ENCODE measurements at places on chromosomes 1 and 21. TPM values are rescaled to one million over a fixed set of nuclear protein-coding genes. Genes with fewer than 3 reads are reported as not detected.
A peak's percentile ranks its signal among the peaks of the same experiment; 100 is the strongest.

RHD gene
- 0.53 TPM for polyA plus RNA-seq

DNA sequence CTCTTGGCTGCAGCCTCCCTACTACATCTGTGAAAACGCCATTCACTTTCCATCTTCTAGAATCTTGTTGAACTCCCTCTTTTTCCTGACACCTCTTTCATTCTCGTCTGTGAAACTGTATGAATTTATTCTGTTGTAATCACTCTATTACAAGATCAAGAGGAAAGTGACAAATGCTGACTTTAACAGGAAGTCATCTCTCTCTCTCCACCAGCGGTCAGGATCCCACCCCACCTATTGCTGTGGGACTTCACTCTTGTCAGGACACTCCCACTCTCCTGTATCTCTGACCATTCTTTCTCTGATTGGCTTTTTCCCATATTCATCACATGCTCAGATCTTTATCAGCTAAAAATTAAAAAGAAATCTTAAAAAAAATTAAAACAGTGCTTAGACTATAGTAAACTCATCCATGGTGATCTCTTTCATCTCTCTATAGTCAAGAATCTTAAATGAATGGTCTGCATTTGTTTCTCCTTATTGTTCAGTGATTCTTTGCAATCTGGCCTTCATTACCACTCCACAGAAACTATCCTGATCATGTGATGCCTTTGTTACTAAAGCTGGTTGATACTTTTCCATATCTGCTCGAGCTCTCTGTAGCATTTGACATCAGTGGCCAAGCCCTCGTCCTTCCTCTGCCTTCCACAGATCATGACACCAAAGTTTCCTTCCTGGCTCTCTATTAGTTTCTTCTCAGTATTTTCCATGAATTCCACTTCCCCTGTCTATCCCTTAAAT is 113.6 kb downstream of the UCHL5 start:
- H3K4me3 ChIP-seq: no peak overlapping the region
- peak overlapping the region; percentile 39 for H3K27ac ChIP-seq
- peak; percentile 56 for DNase-seq
- no peaks in the 10 kb centered on the region for H3K27me3 ChIP-seq

DNA sequence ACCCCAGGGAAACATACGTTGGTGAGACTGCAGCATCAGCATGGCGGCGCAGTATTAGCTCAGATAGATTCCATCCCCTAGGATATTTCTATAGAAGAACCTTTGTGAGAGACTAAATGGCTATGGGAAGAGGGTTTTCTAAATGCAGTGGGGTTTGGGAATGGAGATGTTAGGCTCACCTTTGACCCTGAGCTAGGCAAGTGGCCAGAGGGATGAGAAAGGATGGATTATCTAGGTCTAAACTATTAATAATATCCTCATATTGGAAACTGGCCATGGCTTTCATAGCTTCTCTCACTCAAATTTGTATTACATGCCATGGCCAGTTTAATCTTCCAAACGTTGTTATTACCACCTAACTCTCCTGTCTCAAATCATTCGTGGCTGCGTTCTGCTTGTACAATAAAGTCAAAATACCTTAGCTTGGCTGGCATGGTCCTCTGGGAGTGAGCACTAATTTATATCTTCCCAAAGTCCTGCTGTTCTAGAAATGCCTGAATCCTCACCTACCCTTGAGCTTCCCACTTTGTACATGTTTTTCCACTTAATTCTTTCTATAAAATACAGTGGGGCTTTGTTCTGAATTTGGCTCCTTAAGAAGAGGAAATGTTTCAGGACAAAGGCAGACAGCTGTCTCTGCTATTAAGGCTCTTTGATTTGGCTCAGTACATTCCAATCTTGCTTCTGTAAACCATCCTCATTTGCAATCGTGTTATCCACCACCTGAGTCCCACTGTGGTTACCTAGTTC is 31.0 kb upstream of the COG2 start:
- no peak overlapping the region for H3K27ac ChIP-seq
- no peaks in the 10 kb centered on the region for H3K36me3 ChIP-seq
- H3K4me3 ChIP-seq: no peak overlapping the region

- DNase-seq: no peak
- H3K36me3 ChIP-seq: no peaks in the 10 kb centered on the region
- no peak overlapping the region for H3K27ac ChIP-seq
- no peaks in the 10 kb centered on the region for H3K27me3 ChIP-seq
Observed at GRCh38 chr21:42041711-42042110, 29.4 kb upstream of the UMODL1 start.

DNA sequence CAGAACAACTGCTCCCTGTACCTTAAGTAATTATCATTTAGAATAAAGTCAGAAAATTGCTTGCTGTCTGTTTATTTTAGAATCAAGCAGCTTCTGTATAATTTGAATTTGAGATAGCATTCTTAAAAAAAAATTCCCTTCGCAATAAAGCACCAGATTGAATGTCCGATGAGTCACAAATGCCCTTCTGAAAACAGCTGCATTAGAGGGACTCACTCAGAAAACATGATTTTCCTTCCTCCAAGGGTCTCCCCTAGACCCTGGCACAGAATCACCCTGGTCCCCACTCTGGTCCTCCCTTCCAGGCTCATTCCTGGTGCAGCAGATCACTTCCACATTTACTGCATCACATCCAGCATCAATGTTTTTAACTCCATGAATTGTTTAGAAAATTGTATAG is 471.1 kb upstream of the VAMP3 start:
- no peak for DNase-seq
- H3K4me1 ChIP-seq: no peaks in the 10 kb centered on the region
- H3K27ac ChIP-seq: no peak overlapping the region
- no peak overlapping the region for H3K4me3 ChIP-seq

SPATA1 gene
- polyA plus RNA-seq: 0.43 TPM

- no peak overlapping the region for H3K27ac ChIP-seq
- H3K4me3 ChIP-seq: no peak overlapping the region
- H3K27me3 ChIP-seq: peaks cover 4% of the 10 kb centered on the region
- H3K36me3 ChIP-seq: no peaks in the 10 kb centered on the region
Observed at GRCh38 chr1:206982216-206982615, 12.0 kb upstream of the FCAMR start.

AMY1C gene
- polyA plus RNA-seq: not detected

PUM1 gene
- 55.0 TPM for polyA plus RNA-seq

DNA sequence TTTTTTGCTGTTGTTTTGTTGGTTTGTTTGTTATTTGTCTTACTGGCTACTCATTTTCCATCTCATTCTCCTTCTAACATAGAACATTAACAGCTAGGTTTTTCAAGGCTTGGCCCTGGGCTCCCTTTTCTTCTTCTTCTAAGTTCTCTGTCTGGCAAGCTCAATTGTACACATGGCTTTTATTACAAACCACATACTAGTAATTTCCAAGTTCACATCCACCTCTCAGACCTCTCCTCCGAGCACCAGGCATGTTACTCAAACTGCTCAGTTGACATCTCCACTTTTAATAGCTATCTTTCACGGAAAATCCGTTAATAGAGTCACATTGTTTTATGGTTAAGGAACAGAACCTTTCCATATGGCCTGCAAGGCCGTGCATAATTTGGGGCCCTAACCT is 736.9 kb upstream of the ADAMTS5 start:
- DNase-seq: no peak
- no peak overlapping the region for H3K4me3 ChIP-seq
- no peaks in the 10 kb centered on the region for H3K4me1 ChIP-seq
- no peak overlapping the region for H3K27ac ChIP-seq
- no peaks in the 10 kb centered on the region for H3K27me3 ChIP-seq

ZYG11B gene
- polyA plus RNA-seq: 17.5 TPM

- H3K4me1 ChIP-seq: peaks cover 66% of the 10 kb centered on the region
- H3K27me3 ChIP-seq: peaks cover 53% of the 10 kb centered on the region
- no peak overlapping the region for H3K27ac ChIP-seq
- no peak for DNase-seq
- H3K4me3 ChIP-seq: no peak overlapping the region
- H3K36me3 ChIP-seq: no peaks in the 10 kb centered on the region
Observed at GRCh38 chr1:161723459-161724141, 2.3 kb downstream of the FCRLB start.

DNA sequence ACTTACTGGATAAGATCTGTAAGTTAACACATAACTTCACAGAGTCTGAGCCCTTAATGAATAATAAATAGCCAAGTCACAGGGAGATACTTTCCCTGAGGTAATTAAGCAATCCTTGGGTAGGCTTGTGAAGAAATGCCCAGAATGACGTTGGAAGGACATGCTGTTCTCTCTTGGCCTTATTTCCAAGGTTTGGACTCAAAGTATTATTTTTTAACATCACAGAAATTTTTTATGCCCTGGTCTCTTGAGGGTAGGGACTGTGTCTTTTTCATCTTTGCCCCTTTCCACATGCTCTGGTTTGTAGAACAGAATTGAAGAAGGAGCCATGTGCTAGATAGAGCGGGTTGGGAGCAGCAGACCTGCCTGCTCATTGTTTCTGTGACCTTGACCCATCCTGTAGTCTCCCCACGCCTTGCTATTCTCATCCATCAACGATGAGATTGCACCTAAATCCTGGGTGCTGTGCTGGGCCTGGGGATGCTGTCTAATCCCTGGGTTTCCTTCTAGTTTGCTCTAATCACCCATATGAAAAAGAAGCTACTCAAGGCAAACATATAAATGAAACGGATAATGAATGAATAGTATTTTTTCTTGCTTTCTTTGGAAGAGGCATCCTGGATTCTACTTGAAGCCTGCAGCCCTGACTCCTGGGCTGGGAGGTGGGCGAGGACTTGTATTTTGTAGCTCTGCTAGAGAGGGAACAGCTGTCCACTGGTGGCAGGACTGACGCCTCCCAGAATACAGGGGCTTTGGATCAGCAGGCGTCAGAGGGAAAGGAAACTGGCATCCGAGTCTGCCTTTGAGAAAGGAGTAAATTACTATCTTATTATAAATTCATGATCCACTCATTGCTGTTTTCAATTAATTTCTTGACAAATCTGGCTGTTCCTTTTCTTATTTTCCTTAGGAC is 17.5 kb upstream of the LAMTOR5 start:
- no peaks in the 10 kb centered on the region for H3K36me3 ChIP-seq

MSH4 gene
- not detected for polyA plus RNA-seq

DNA sequence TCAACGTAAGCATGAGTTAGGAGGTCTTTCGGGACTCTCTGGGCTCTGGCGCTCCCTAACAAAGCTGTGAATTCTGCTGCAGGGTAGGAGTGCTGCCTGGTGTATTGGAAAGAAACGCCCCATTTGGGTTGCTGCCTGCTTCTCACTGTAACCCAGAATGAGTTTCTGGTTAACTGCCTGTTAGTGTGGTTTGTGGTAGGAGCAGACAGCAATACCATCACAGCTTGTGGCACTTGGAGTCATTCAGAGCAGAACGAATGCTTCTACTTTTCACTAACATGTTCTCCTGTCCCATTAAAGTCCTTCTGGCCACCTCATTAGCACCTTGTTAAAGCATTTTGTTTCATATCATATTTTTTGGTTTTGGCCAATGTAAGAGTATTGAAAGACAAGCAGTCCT is 18.1 kb downstream of the MAP3K7CL start:
- H3K27ac ChIP-seq: no peak overlapping the region
- no peaks in the 10 kb centered on the region for H3K27me3 ChIP-seq
- H3K4me1 ChIP-seq: peaks cover 13% of the 10 kb centered on the region
- H3K36me3 ChIP-seq: no peaks in the 10 kb centered on the region

SPRR2G gene
- polyA plus RNA-seq: not detected

DNA sequence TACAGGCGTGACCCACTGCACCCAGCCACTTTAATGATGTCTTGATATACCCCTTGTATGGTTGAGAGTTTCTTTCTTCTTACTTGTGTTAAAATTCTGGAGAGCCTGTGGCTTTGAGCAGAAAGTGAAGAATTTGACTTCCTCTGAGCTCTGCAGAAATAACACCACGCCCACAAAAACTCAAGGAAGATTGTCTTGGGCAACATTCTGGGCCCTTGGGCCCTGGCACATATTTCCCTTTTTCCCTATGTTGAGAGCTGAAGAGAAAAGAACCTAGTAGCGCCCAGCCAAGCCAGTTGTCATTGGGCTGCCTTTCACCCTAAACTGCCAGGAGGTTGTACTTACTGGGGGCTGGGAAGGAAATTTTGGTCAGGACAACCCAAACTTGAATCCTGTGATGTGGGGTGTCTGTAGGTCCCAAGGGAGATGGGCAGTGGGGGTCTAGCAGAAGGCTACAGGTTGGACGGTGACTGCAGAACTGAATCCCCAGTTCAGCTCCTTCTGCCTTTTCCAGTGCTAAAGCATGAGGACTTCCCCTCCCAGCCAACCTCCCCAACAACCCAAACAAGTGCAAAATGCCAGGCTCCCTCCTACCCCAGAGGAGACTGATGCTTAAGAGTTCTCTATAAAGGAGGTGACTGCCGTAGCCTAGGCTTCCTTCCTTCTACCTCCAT is 11.7 kb upstream of the SNAPIN start:
- peak overlapping the region; percentile 64 for H3K4me3 ChIP-seq
- H3K4me1 ChIP-seq: peaks cover 35% of the 10 kb centered on the region
- H3K27ac ChIP-seq: peak overlapping the region; percentile 78
- peak; percentile 54 for DNase-seq
- H3K27me3 ChIP-seq: no peaks in the 10 kb centered on the region

DNA sequence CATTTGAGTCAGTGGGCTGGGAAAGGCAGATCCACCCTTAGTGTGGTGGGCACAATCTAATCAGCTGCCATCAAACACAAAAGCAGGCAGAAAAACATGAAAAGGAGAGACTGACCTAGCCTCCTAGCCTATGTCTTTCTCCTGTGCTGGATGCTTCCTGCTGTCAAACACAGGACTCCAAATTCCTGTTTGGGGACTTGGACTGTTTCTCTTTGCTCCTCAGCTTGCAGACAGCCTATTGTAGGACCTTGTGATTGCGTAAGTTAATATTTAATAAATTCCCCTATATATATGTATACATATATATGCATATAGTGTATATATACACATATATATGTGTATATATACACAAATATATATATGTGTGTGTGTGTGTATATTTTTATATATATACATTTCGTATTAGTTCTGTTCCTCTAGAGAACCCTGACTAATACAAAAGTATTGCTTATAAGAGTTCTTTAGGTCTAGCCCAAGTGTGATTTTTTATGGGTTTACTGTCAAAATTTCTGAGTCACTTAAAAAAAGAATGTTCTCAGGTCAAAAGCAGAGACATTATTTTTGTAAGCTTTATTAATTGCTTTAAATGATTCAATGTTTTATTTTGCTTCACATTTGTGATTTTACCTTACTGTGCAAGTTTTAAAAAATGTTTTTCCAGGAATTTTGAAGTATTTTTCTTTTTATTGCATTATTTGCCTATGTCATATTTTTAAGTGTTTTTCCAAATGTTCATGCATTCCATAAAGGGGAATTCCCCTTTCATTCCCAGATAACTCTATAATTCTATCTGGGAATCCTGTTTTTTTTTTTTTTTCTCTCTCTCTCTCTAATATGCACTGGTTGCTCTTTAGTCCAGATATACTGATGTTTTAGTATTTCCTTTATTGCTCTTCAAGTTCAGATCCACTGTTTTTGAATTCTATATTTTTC is 92.1 kb upstream of the ADAMTS5 start:
- DNase-seq: no peak
- no peaks in the 10 kb centered on the region for H3K4me1 ChIP-seq
- no peaks in the 10 kb centered on the region for H3K36me3 ChIP-seq
- H3K4me3 ChIP-seq: no peak overlapping the region

SCMH1 gene
- 0.66 TPM for polyA plus RNA-seq
